Activated gamma-delta T cell treated with anti-CD3 and anti-CD28 coated beads, Interleukin-2, amount 50 U/mL, for 16 hours (primary cell): ENCODE measurements at places on chromosomes 13 and 19.

DNA sequence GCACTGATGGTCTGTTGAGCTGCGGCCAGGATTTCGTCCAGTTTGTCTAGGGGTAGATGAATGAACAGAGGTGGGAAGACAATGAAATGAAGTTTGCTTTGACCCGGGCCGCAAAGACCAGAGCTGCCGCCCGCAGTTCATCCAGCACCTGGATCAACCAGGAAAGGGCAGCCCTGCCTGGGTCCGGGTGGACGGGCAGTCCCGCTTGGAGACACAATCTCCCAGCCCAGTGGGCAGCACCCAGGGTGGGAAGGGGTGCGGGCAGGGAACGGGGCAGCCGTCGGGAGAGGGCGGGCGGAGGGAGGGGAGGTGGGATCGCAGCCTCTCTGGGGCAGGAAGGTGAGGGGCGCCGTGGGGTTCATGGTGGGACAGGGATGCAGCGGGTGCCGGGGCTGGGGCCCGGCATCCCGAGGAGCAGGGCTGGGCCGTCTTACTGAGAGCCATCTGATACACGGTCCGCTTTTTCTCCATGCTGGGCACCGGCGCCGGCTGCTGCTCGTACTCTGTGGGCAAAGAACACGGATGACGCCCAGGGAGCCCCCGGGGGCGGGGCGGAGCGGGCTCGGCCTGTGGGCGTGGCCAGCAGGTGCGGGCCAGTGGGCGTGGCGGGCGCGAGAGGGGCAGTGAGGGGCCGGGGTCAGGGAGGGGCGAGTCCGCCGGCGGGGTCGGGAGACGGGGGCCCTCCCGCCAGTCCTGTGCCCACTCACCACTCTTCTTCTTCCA lies 33.1 kb downstream of the SHANK1 start:
- no peak for DNase-seq

GRCh38 chr13:41494202-41494601 lies 36.9 kb downstream of the RGCC start:
- no peak for DNase-seq

DNA sequence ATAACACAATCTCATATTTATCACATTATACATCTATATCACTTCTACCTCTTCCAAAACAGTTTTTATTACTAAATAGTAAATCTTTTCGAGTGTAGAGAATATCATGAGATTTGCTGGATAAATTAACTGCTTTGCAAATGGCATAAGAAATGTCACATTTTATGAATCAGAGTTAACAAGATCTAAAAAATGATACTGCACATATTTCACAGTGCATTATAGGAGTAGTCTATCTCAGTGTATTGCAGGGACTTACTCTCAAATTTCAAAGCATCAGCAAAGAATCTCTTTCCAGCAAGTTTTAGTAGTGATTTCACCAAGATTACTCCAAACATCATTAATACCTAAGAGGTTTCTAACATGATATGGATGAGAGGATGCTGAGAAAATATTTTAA lies 687.1 kb upstream of the SLITRK1 start:
- DNase-seq, result no peak

DNA sequence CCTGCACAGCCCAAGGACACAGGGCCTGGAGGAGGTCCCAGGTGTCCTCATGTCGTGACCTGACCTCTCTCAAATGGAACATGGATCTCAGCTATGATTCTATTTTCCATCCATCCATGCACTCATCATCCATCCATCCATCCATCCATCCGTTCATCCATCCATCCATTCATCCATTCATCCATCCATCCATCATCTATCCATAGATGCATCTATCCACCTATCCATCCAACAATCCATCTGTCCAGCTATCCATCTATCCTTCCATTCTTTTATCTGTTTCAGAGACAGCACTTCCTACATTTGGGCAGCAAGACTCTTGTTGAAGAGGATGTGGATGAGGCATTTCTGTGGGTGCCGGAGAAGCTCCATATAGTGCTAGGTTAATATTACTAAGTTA lies 86.7 kb downstream of the SCGB2B2 start:
- DNase-seq, result no peak

DNA sequence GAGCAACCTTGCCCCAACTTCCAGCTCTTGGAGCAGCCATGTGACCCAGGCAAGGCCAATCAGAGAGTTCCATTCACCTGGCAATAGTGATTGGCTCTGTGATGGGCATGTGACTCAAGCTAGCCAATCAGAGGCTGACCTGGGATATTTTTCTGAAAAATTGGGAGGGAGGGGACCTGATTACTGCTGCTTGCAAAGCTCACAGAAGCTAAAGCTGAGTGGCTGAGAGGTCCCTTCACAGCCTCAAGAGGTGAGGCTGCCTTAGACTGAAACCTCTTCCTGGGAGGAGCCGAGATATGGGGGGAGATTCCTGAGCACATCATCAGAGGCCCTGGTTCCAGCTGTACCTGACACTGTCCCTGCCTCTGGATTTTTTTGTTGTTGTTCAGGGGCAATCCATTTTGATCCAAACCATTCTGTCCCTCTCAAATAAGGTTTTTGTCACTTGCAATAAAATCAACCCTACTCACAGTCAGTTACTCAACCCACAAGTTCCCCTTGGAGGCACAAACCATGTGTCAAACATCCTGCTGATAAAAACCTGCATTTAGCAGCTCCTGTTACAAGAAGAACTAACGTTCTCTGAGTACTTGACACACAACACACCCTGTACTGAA lies 4.8 kb downstream of the CIB3 start:
- no peak for DNase-seq
